Naive B cell (primary cell): ENCODE measurements at places on chromosomes 1 and 21.

DNA sequence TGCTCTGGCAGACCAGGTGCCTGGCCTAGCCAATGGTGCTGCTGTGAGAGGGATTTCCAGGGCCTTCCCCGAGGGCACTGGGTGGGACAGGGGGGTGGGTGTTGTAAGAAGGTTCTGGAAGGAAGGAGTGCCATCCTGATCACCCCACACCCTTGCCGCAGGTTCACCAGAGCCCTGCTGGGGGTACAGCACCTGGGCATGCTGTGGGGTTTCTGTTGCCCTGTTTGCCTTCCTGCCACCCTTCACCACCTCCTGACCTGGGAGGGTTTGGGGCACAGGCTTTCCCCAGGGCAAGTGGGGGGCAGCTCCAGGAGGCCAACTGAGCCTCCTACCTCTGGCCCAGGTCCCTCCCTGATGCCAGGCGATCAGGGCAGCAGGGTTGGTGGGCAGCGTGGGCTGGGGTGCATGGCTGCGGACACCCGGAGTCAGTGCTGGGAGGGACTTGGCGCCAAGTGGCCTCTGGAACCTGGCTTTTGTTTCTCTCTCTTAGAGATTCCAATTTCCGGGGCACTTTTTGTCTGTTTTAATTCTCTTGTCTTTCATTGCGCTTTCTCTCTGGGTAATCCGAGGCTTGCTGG, 318.8 kb downstream of the PTPRU start:
- no peak for DNase-seq

- no peak for DNase-seq
These were observed 327.2 kb downstream of the PTPRU start for GRCh38 chr1:29563571-29563970.

GRCh38 chr1:63729227-63729620, 44.6 kb upstream of the ROR1 start:
- DNase-seq = no peak

GRCh38 chr1:174008979-174009378, 13.2 kb downstream of the RC3H1 start:
- no peak for DNase-seq
